ENCODE measurements at places on chromosomes 12 and 14. TPM values are rescaled to one million over a fixed set of nuclear protein-coding genes. Genes with fewer than 3 reads are reported as not detected.

- no peak for DNase-seq
These were observed 183.4 kb upstream of the GZMB start for GRCh38 chr14:24817212-24818057.

DNA sequence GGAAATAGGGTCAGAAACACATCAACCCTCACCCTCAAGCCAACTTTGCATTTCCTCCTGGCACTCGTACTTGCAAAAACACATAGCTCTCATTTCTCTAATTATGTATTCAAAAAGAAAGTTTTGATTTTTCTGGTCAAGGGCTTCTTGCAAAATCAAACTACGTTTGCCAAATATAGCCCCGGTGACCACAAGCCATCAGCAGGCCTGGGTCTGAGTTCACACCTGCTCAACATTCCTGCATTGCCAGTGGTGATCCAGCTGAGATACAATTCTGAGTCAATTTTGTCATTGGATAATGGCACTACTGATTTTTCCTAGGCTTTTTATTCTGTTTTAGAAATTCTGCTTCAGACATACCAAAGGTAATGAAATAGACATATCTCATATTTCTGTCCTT is 10.7 kb upstream of the BHLHE41 start:
- DNase-seq, result no peak

DNA sequence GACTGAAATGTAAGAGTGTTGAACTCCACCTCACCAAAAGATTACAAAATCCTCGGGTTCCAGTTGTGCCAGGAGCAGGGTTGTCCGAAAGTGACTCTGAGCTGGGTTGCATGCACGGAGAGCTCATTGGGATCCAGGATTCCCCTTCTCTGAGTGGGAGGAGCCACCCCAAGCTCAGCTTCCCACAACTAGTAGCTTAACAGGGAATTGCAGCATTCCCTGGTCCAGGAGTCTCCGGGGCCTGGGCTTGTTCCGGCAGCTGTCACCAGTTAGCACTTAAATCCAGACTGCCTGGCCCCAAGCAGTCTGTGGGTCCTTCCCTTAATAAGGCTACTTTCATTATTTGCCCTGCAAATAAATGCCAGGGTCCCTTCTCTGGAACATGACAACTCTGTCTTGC is 50.1 kb downstream of the CD9 start:
- no peak for DNase-seq

- no peak for DNase-seq
These were observed 878.1 kb downstream of the C12orf50 start for GRCh38 chr12:87150969-87151662.

DNA sequence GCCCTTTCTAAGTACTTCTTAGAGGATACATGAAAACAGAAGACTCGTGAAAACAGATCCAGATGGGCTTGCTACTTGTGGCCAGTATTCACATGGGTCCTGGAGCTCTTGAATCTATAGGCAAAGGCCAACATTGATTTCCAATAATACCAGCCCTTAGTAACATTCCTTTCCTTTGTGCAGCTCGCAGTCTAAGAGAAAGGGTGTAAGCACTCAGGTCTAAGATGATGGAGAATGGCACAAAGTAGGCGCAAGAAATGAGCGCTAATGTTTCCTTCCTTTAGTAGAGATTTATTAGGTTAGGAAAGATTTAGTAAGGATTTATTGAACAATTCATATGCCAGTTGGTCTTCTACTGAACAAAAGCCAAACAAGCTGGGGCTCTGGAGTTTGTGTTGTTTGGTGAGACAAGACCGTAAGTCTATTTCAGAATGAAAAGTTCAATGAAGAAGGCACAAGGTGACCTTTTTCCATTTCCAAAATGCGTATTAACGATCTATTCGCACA is 525 bp downstream of the RNU6-8 start:
- no peak for DNase-seq

DNA sequence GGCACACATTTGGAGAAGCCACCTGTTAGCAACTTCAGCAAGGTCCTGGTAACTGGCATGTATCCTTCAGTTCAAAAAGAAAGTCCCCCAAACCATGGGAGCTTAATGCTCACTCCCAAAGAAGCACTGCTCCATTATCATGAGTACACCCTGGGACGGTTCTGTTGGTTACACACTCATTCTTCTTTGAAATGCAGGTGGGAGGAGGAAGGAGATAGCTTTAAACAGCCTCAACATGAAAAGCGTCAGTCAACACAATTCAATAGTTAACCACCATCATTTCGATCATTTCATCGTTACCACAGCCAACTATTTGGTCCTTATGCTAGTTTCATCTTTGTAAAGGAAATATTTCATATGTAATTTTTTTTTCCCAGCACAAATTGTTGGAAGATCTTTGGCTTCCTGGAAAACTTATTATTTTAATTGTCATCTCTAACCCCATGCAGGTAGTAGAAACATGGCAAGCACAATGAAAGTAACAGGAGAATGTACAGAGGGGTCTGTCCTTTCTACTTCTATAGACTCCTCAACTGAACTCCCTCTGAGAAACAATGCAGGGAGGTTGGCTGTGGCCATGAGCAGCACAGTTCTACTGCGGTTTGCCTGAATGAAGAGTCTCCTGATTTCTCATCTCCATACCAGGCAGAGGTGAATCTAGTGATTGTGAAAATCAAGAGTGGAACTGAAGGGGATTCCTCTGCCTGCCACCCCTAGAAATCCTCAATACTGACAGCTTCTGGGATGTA is 196.4 kb upstream of the FOXN3 start:
- DNase-seq, result no peak

DNA sequence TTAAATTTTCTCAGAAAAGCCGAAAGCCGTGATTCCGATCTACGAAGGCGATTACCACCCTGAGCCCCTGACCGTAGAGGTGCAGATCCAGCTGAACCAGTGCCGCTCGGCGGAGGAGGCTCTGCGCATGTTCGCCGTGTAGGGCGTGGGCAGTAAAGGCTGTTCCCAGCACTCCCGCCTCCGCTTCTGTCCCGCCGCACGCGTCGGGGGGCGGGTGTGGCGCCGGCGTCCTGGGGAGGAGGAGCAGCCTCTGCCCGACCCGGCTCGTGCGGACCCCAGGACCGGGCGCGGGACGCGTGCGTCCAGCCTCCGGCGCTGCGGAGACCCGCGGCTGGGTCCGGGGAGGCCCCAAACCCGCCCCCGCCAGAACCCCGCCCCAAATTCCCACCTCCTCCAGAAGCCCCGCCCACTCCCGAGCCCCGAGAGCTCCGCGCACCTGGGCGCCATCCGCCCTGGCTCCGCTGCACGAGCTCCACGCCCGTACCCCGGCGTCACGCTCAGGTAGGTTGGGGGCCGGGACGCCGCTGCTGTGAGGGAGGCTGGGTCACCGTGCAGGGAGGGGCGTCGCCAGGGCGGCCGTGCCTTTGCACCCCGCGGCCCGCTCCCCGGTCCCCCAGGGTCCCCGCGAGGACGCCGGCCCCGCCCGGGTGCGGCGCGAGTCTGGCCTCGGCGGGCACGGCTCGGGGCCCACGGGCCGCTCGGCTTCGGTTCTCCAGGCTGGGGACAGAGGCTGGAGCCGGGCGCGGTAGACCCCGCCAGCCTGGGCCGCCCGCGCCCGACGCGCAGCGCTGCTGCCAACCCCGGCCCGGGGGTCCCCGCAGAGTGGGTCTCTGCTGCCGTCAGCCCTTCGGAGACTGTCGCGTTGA is at the start of gene B3GNT4:
Gene B3GNT4 (plus strand): TSS at position 409 of the 866 bp plus-strand sequence. CDS start 910 bp downstream, outside the sequence.
- DNase-seq, result no peak

GRCh38 chr14:61264651-61265050 is 16.5 kb downstream of the TMEM30B start:
- DNase-seq, result no peak

DNA sequence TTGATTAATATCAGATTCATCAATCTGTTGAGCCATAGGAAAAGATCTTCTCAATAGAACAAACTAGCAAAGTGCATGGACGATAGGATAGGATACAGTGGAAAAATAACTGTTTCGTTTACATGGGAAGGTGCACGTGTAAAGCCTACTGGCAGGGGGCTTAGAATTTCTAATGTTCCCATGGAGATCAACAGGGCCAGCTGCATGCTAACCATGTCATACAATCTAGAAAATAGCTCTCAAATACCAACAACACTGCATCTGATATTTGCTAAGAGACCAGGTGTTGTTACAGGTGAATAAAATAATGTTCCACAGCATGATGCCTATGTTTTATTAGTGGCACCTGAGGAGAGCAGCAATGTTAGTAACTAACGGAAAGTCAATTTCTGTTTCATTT is 72.5 kb downstream of the ACSS3 start:
- no peak for DNase-seq

DNA sequence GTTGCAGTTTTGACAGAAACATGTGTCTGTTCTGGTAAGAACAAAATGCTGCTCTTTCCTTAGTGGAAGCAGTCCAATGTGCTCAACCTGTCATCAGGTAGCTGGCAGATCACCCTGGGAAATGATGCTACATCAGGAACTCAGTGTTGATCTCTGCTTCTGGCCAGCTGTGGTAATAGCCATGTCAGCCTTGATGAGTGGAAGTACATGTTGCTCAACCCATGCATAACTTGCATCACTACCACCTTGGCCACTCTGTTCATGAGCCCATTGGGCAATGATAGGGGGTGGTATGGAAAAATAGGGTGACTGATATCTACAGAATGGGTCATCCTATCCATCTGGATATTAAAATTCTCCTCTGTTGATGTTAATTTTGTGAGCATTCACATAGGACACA is 411.0 kb downstream of the C12orf50 start:
- no peak for DNase-seq

MYF5 gene
- total RNA-seq, result not detected

GRCh38 chr12:26825459-26826016 is 7.5 kb downstream of the ITPR2 start:
- no peak for DNase-seq

GLRX5 gene
- total RNA-seq, result 25.9 TPM

DNA sequence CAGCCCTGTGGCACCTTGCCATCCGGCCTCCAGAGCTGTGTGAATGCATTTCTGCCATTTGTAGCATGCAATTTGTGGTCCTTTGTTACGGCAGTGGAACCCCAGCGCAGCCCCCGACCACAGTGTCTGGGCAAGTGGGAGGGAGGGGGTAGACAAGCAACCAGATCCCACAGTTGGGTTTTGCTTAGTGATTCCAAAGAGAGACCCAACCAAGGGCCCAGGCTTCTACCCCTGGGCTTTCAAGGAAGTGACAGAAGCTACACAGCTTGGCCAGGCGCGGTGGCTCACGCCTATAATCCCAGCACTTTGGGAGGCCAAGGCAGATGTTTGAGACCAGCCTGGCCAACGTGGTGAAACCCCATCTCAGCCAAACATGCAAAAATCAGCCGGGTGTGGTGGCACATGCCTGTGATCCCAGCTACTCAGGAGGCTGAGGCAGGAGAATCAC is 17.8 kb downstream of the ZBTB42 start:
- DNase-seq, result no peak

- no peak for DNase-seq
These were observed 209.9 kb downstream of the GALC start for GRCh38 chr14:87783071-87783470.

STYK1 gene
- total RNA-seq, result not detected

- DNase-seq, result no peak
These were observed 36.3 kb downstream of the STON2 start for GRCh38 chr14:81363746-81364378.

GRCh38 chr12:101939856-101940265 is 62.5 kb downstream of the DRAM1 start:
- DNase-seq, result no peak

CRIP1 gene
- 41.4 TPM for total RNA-seq
